ENCODE measurements at places on chromosomes 1 and 21. TPM values are rescaled to one million over a fixed set of nuclear protein-coding genes. Genes with fewer than 3 reads are reported as not detected.

RNF2 gene
- 31.7 TPM for total RNA-seq

HRNR gene
- total RNA-seq: not detected

FMO5 gene
- total RNA-seq: 1.9 TPM

KIRREL1 gene
- 45.4 TPM for total RNA-seq

ZMYND12 gene
- total RNA-seq: 0.36 TPM

IGFN1 gene
- total RNA-seq: not detected

PTGER3 gene
- not detected for total RNA-seq

WNT3A gene
- total RNA-seq: 0.09 TPM

ETV3 gene
- total RNA-seq: 27.5 TPM

- no peak for DNase-seq
Measured at GRCh38 chr1:201125800-201126199, 1.2 kb downstream of the ASCL5 start.

DNA sequence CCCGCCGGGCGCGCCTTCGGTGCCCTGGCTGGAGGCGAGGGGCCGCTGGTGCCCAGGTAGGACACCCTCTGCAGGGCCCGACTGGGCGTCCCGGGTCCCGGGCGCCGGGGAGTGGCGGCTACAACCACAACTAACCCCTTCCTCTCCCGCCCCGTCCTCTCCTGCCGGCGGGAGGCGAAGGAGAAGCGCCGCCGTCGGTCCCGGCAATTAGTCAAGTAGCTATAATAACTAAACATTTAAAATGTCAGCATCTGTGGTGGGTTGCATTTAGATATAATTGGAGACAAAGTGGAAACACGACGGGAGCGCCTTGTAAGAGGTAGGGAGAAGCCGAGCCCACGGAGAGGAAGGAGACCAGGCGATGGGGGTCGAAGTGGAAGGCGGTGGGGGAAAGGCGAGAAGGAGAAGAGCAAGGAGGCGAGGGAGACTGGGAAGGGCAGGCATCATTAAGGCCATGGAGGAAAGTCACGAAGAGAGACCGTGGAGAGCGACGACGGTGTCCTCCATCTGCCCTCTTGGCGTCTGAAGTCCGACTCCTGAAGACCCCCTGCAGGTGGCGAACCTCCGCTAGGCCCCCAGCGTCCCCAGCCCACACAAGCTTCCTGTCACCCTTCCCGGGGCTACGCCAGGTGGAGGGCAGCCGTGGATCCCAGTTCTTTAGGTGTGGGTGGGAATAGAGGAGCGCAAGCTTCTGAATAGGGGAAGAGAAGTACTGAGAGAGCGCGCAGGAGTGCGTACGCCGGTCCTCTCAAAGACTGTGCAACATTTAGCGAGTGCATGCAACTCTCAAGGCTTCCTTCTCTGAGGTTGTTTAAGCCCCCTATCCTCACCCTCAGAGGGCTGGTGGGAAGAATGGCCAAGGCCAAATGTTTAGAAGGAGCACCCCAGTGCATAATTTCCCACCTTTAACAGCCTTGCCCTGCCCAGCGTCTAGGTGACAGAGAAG is 1.6 kb downstream of the CNIH3 start:
- DNase-seq: no peak

GRCh38 chr1:152811050-152811449 is 721 bp upstream of the LCE1B start:
- no peak for DNase-seq

DNA sequence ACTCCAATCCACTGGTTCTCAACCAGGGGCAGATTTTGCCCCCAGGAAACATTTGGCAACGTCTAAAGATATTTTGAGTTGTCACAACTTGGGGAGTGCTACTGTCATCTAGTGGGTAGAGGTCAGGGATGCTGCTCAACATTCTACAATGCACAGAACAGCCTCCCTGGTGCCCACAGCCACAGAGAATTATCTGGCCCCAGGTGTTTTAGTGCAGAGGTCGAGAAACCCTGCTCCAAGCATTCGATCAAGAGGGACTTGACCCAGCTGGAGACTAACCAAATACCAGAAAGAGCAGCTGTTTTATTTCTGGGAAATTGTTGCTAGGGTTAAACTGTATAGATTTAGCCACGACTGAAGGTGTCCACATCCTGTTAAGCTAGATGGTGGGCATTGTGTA is 19.2 kb downstream of the CD247 start:
- DNase-seq: no peak

DNA sequence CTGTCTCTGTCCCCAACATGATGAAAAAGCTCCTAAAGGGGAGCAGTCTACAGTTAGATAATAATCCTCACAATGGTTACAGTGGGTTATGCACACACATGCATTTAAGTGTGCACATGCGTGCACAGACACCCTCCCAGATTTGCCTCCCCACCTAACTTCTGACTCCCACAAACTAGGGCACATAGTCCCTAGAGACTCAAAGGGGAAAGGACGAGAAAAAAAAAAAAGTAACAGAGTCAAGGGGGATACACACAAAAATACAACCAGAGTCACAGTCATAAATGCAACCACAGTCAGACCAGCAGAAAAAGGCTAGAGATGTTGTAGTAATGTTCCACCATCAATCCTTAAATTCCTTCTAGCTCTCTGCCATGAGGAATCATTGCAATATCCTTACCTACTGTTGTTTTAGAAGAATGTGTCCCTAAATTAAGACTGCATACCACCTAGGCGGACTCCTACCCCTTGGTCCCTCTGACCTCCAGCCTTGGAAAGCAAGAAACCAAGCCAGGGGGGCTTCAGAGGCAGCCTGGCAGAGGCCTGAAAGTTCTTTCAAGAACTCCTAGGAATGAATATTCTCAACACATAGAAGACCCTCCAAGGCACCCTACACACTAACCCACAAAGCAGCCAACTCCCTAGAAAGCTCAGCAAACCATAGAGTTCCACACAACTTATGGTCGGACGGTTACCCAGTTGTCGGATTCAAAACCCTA is 1.3 kb downstream of the CRTC2 start:
- DNase-seq: no peak

DNA sequence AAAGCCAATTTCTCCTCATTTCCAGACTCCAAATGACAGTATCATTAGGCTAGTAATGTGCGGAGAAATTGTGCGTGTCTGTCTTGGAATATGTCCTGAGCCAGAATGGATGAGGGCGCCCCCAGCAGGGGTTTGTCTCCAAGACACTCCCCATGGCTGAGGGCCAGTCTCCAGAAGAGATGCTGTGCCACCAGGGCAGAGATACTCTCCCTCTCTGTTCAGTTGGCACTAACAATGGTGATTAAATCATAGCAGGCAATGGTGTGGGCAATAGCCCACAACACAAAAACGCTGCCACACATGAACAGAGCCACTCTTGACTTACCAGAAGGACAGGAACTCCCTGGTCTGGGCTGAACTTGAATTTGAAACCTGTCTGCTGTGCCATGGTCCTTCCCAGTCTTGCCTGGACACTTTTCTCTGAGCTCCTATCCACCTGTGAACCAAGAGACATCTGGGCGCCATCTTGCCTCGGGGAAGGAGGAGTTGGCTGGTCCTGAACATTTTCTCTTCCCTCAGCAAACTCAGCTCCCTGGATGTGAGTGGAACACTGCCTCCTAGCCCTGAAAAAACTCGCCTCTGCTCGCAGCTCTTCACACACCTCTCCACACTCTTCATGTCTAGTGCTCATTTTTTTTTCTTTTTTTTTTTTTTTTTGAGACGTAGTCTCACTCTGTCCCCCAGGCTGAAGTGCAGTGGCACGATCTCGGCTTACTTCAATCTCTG is 14.8 kb upstream of the ADGRB2 start:
- DNase-seq: no peak

- no peak for DNase-seq
Measured at GRCh38 chr1:168792142-168792541, 63.1 kb upstream of the DPT start.

DNA sequence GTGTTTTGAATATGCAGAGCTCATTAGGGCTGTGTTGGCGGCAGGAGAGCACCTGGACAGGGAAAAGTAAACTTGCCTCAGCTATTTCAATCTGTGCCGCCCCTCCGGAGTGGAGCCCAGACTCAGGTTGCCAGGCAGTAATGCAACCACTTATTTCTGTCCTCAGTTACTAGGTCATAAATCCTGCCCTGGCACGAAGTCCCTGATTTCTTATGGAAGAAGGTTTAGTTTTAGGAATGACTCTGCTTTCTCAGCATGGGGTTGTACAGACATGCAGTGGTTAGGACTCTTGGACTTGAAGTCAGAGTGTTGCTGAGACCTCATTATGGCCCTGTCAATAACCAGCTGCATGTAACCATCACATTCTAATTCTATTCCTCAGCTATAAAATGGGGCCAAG is 98.3 kb upstream of the FGGY start:
- DNase-seq: no peak

GRCh38 chr1:3417934-3418333 is 36.5 kb upstream of the ARHGEF16 start:
- DNase-seq: no peak

- no peak for DNase-seq
Measured at GRCh38 chr21:42319851-42320572, 4.8 kb upstream of the TFF3 start.

- no peak for DNase-seq
Measured at GRCh38 chr1:70504176-70504820, 93.2 kb downstream of the CTH start.

DNA sequence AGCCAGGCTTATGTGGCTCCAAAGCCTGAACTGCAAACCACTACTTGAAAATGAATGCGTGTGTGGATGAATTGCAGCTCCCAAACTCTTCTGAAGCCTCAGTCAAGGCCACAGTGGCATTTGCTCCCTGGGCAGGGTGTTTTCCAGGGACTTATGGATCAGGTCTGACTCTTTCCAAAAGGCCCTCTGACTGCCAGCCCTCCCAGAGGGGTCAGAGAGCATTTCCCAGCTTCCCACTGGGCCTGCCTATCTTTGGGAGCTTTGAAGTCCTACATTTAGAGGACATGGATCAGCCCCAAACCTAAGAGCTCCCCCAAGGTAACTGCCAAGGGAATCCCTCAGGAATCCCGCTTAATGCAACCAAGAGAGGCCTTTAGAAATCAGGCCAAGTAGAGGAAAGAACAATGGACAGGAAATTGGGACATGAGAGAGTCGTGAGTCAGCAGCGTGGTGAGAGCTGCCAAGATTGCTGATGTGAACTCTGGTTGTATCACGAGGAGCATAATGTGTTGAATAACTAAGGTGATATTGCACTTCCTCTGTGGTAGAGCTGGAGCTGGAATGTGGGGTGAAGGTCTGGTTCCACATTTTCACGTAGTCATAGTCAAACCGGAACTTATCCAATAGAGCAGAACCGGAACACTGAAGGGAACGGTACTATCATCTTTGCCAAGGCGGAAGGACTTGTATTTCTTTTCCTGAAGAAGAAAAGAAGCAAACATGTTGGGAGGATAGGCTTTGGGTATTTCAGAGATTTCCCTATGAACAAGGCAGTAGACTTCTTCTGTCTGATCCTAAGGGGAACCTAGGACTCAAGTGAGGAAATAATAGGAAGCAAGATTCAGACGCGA is 99.4 kb upstream of the JUN start:
- DNase-seq: no peak

DNA sequence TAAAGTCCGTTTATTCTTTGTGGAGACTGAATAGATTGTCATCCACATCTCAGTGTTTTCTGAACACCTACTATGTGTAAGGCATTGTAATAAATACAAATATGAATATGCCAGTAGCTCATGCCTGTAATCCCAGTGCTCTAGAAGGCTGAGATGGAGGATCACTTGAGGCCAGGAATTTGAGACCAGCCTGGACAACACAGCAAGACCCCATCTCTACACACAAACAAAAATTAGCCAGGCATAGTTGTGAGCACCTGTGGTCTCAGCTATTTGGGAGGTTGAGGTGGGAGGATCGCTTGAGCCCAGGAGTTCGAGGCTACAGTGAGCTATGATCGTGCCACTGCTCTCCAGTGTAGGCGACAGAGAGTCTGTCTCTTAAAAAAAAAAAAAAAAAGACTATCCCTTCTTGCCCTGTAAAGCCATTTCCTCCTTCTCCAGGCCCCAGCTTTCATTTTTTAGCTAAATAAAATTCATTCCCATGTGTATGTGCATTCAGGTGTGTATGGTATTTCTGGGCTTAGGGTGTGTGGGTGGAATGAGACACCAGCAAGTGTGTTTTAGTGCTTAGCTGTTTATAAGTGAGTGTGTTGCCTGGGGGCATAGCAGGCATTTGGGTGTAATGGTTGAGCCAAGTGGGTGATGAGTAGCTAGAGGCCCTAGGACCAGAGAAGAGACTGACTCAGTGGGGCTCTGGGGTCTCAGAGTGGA is 7.8 kb downstream of the CELSR2 start:
- no peak for DNase-seq

DNA sequence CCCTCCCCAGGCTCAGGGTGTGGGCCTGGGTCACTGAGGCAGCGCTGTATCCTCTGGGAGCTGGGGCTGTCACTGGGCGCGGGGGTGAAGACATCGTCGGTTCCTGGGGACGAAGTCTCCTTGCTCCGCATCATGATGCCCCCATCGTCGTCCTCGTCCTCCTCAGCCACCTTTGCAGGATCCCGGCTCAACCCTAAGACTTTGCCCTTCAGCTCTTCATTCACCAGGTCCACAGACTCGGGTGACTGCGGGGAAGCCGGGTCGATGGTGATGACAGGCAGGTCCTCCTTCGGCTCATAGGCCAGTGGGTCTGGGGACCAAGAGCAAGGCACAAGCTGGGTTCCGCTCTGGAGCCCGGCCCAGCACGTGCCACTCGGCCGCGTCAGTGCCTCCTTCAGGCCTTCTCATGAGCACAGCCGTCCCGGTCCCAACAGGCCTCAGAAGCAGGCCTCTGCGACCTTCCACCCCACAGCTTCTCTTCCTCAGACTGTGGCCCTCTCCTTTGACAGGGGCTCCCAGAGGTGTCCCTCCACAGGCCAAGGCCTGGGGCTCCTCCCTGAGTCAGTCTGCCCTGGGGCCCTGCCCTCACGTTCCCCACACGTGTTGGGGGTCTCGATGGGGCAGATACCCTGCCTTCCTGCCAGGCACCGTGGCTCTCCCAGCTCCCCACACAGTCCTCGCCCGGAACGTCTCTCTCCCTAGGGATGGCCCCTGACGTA is 54.4 kb downstream of the SLC9A1 start:
- DNase-seq: no peak

GRCh38 chr21:39386194-39386593 is 37.3 kb upstream of the HMGN1 start:
- DNase-seq: peak; percentile 48

DNA sequence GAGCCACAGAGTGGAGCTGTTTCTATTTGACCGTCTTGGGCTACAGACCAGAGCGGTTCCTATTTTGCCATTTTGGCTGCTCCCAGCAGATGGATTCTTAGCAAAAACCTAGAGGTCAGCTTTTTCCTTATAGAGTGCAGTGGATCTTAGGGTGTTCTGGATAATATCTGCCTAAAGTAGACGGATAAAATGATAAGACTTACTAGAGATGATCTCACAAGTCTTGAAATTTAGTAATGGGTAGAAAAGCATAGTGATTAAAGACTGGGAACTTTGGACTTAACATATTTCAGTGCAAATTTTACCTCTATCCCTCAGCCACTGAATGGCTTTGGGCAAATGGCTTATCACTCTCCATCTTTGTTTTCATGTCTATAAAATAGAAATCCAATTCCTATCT is 439.8 kb downstream of the ADGRL2 start:
- no peak for DNase-seq

- no peak for DNase-seq
Measured at GRCh38 chr21:30880914-30881313, 466 bp downstream of the KRTAP11-1 start.

- DNase-seq: no peak
Measured at GRCh38 chr1:10513199-10513598, 38.4 kb downstream of the PEX14 start.

GRCh38 chr1:216014086-216014485 is 409.2 kb downstream of the USH2A start:
- no peak for DNase-seq

GRCh38 chr1:65471213-65471833 is 50.9 kb downstream of the LEPR start:
- peak; percentile 38 for DNase-seq

GRCh38 chr1:19427087-19427781 is 58.1 kb downstream of the CAPZB start:
- no peak for DNase-seq

GRCh38 chr1:154718566-154718965 is 110.6 kb upstream of the ADAR start:
- no peak for DNase-seq

Measured in Caco-2 (cell line).